Ascending aorta (tissue), 2 donors: ENCODE measurements at places on chromosomes 11 and 22.
A peak's percentile ranks its signal among the peaks of the same experiment; 100 is the strongest.

GRCh38 chr11:57251491-57252104, 14.5 kb upstream of the APLNR start:
- DNase-seq, result no peak

DNA sequence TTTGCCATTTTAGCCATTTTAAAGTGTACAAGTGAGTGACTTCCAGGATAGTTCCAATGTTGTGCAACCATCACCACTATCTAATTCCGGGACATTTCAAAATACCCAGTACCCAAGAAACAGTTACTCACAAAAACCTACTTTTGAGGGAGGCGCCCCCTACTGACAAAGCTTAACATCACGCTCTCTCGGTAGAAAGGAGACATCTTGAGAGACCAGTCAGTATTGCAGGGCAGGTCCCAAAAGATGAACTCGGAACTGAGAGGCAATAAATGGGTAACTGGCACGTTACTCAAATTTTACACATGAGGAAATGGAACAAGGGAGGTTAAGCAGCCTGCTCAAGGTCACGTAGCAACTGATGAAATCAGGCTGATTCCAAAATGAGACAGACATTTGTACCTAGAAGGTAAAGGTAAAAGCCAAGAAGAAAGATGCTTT, 50.0 kb upstream of the POU2AF1 start:
- DNase-seq, result peak; percentile 75

- no peak for DNase-seq
These were observed 77.0 kb downstream of the ST3GAL4 start for GRCh38 chr11:126432525-126432924.

GRCh38 chr11:47495011-47495855, 46.3 kb upstream of the RAPSN start:
- no peak for DNase-seq

DNA sequence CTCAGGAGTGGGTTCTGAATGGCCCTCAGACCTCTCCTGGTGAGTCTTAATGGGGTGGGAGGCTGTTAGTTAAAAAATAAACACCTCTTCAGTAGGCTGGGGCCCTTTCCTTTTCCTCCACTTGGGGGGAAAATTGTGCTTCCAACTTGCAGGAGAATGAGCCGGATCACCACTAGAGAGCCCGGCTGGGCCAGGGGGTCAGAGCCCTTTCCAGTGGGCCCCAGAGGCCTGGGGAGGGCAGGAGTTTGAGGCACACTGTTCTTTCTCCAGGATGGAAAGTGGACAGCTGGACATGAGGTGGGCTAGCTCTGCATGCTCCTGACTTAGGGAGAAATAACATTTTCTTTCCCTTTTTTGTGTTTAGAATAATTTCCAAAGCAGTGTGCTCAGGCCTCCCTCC, 32.8 kb downstream of the B3GAT1 start:
- no peak for DNase-seq

DNA sequence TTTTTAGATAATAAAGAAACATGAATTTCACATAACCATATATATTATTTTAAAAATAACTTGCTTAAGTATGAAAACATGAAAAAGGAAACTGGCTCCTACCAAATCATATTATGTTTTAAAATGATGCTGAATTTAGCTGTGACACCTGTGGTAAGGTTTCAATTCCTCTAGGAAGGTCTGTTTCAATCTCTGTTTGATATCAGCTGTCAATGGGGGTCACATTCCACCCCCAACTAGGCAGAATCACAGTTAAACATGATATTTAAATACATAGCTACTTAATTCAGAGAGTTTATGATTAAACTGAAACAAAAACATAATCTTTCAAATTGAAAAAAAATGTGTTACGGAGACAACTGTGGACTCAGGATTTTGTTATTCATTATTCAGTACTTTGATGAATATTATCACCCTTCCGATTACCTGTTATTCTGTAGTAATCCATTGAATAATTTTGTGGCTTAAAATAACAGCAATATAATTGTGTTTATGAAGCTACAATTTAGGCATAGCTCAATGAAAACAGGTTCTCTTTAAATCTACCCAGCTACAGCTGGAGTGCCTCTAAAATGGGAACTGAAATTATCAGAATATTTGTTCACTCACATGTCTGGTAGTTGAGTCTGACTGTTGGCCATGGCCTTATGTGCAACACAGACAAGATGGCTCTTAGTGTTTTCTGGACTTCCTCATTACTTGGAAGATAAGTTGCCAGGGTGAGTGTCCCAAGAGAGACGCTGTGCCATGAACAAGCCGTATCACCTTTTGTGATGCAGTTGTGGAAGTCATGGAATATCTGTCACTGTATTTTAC, 244.6 kb upstream of the ANO3 start:
- DNase-seq, result no peak

DNA sequence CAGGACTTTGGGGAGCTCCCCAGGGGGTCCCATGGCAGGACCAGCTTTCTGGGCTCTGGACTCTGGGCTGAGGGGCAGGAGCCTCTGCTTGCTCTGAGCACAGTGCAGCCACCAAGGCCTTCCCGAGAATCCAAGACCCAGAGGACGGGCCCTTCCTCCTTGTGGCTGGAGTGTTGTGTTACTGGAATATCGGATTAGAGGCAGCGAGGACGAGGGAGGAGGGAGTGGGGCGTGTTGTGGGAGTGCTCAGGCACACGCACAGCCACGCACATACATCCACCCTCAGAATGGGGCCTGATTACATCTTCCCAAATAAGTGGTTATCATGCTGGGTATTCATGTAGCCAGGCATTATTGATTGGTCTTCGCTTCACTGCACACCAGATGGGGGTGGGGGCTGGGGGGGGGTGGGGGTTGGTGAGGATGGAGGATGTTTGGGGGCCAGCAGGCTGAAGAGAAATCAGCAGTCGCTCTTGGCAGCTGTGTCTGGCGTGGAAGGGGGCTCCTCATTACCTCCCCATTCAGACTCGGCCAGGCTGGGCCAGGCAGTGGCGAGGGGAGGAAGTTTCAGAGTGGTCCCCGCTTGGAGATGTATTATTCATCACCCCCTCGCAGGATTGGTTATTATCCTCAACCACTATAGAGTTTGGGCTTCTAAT, 120.9 kb downstream of the ST3GAL4 start:
- DNase-seq, result no peak

DNA sequence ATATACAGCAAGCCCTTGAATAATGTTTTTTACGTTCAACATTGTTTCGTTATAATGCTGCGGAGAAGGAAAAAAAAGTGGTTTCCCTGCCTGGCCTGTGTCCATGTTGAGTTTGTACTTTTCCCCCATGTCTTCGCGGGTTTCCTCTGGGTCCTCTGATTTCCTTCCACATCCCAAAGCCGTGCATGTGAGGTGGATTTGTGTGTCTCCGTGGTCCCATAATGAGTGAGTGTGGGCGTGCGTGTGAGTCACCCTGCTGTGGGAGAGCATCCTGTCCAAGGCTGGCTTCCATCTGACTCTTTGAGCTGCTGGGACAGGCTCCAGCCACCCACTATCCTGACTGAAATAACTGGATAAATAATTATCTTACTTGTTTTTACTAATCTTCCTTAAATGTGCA, 29.6 kb upstream of the SNX19 start:
- DNase-seq, result no peak

DNA sequence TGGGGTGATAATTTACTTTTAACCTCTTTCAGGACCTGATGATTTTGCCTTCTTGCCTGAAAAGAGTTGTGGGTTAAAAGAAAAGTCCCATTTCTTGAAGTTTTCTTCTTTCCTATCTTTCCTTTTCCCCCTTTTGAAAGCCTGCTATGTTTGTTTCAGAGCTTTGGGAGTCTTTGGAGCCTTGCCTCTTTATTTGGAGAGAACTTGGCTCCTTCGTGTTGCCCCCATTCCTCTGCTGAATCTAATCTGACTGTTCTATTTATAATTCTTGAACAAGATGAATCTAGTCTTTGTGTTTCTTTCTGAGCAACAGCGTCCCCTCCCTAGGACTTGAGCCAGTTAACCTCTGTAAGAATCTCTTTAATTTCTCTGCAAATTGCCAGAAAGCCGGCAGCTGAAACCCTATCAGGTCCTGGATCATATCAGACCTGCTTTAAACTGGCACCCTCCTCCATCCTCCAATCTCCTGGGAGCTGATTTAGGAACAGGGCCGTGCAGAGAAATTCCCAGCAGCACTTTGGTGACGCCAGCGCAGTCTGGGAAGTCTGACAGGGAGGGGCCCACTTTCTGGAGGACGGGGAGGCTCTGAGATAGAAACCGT, 289.1 kb upstream of the SORL1-AS1 start:
- DNase-seq, result peak; percentile 95

DNA sequence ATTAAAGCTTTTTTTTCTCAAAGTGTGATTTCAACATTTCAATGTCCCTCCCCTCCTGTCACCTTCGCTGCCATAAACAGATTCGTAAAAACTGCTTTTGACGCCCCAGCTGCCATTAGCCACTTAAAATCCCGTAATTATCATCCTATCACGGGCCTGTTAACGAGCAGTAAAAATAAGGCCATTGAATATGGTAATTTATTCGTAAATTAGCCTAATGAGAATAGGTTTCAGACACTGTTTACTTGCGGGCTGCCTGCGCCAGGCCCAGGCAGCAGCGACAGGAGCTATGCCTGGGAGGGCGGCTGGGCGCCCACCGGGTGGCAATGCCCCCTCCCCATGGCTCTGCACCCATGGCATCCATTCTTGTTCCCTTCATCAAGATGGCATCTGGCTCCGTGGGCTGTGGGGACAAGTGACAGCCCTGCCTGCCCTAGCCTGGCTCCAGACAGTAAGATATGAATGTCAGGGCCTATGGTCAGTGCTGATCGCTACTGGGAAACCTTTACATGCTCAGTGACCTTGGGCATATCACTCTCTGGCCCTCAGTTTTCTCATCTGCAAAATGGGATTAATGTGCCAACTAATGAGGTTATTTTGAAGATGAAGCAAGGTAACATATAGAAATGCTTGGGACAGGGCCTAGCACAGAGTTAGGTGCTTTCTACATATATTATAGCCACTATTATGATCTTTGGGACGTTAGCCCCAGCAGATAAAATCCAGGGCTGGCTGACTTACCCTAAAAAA, 500.8 kb downstream of the MN1 start:
- no peak for DNase-seq

- DNase-seq, result no peak
These were observed 42.3 kb downstream of the PLAAT5 start for GRCh38 chr11:63448646-63449045.

DNA sequence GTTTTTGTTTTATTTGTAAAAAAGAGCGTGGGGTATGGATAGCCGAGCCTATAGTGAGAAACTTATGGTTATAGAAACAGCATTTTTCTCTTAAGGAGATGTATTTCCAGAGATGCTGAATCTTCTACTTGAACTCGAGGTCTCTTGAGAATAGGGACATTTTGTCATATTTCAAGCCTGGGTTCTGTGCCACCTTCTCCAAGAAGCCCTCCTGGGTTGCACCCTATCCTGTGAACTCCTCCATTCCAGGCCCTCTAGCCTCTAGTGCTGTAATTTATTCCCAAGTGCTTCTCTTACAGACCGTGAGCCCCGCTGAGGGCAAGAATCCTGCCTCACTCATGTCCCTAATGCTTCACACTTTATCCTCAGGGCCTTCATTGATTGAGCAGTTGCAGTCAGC, 108.6 kb downstream of the KIAA1671 start:
- no peak for DNase-seq

GRCh38 chr11:77479746-77480352, 6.0 kb upstream of the PAK1 start:
- no peak for DNase-seq

GRCh38 chr11:4551346-4551979, 6.5 kb downstream of the OR52M1 start:
- no peak for DNase-seq

- no peak for DNase-seq
These were observed 403.5 kb upstream of the LUZP2 start for GRCh38 chr11:24093375-24093774.

- no peak for DNase-seq
These were observed 23.3 kb downstream of the NTM start for GRCh38 chr11:131393691-131394090.

DNA sequence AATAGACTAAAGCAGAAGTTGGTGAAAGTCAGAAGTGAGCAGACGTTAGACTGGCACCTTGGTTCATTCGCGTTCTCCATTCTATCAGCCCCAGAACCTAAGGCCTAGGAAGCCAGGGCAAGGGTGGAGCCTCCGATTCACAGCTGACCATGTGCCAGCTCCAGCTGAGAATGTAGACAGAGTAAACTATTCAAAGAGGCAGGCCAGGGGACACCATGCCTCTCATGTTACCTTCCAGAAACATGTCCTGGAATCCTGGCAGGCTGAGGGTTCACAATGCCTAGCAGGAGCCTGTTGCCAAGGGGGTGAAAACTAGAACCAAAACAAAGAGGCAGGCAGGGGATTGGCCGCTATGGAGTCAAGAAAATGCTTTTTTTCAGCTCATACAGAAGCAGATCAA, 224.4 kb upstream of the POU2AF2 start:
- DNase-seq, result no peak

DNA sequence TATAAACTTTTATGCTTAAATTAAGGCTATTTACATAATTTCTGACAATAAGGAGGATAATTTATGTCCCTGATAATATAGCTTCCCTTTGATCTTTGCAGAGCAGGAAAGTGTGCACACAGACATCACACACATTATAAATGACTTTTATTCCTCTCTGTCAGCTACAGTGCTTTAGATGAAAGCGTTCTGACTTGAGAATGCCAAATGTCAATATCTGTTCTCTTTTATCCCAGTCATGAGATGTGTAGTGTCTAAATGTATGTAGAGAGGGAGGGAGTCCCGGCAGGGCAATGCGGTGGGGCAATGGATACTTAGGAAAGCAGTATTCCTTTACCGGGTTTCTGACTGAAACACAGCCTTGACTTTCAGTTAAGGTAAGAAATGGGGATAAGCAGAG, 225.4 kb upstream of the CHORDC1 start:
- no peak for DNase-seq

GRCh38 chr11:107184986-107185385, 166.7 kb upstream of the GUCY1A2 start:
- no peak for DNase-seq
